ENCODE measurements at places on chromosomes 5 and 9.
A peak's percentile ranks its signal among the peaks of the same experiment; 100 is the strongest.

GRCh38 chr9:14281876-14282275 is 32.1 kb downstream of the NFIB start:
- DNase-seq = no peak

GRCh38 chr5:175116466-175117048 is 327.4 kb downstream of the DRD1 start:
- DNase-seq = no peak

- DNase-seq = no peak
Measured at GRCh38 chr9:134551176-134551575, 90.4 kb upstream of the COL5A1 start.

DNA sequence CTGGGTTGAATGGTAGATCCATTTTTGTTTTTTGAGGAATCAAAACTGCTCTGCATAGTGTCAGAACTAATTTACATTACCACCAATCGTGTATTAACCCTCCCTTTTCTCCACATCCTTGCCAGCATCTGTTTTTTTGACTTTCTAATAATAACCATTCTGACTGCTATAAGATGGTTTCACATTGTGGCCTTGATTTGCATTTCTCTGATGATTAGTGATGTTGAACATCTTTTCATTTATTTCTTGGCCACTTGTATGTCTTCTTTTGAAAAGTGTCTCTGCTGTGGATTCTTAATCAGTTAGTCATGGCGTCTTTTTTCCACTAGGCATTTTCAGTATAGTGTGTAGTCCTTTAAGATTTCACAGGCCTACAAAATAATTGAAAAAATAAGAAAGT is 2144.3 kb upstream of the C9orf72 start:
- no peak for DNase-seq

DNA sequence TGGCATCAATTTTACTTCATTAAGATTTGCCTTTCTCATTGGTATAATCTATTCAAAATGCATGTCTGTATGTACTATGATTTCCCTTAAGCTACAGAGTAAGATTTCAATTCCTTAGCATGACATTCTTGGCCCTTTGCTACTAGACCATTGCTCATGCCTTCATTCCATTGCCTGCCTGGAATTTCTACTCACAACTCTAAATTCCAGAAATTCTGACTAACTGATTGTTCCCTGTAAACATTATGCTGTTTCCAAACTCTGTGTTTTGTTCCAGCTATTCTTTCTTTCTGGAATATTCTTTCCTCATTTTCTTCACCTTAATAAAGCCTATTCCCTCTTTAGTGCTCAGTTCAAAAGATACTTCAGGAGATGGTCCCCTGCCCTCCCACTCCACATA is 568.8 kb upstream of the SEMA6A start:
- peak; percentile 2 for DNase-seq

GRCh38 chr5:172789687-172790495 is 18.9 kb upstream of the DUSP1 start:
- DNase-seq = no peak

DNA sequence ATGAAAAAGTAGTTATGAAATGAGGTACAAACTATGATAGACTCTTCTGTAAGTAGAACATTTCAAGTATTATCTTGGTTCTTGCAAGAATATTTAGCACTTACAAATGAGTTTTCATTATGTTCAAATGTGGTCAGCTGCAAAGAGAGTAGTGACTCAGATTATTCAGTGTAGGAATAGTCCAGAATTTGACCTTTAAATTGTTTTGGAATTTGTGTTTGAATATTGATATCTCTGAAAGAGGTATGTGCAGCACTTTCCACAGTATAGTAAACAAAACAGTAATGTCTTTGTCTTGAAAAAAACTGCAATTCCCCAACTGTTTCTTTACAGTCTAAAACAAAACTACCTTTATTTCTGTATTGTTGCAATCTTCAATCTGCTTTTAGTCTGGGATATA is 56.1 kb downstream of the WDR70 start:
- peak; percentile 12 for DNase-seq

DNA sequence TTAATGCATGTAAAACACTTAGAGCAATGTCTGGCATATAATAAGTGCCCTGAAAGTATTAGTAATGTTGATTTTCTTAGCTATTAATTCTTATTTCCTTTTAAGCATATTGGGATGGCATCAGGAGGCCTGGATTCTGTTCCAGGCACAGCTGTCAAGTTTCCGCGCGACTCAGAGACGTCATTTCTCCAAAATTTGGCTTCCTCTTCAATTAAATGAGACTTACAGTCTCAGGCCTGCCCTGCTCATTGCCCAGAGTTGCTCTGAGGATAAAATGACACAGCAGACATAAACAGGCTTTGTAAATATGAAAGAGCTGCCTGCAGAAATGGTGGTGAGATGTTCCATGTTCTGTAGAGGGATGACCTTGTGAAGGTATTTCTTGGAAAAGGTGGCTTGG is 159.8 kb upstream of the GLRA1 start:
- no peak for DNase-seq

DNA sequence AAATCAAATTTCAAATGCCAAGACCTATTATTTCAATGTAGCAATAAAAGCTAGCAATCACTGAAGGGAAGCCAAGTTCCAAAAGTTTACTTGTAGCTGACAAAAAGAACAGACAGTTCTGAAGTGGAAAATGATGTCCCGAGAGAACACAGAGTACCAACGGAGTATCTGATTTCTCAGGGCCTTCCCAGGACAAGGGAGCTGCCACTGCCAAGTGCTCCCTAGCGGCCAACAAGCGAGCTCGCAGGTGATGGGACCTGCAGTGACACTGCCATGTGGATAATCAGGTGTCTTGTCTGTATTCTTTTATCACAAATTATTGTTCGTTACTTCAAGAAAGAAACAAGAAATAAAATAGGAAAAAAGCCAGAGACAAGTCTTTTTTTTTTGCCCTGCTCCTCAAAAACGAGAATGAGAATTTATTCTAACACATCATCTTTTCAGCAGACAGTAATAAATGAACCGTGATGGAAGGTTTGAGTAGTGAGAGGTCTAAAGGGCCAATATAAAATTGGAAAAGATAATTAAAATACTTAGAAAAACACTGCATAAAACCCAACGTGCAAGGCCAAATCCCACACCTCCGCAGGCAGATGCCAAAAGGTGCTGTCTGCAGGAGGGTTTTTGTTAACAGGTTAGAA is 159.4 kb downstream of the MYO10 start:
- DNase-seq = peak; percentile 44

DNA sequence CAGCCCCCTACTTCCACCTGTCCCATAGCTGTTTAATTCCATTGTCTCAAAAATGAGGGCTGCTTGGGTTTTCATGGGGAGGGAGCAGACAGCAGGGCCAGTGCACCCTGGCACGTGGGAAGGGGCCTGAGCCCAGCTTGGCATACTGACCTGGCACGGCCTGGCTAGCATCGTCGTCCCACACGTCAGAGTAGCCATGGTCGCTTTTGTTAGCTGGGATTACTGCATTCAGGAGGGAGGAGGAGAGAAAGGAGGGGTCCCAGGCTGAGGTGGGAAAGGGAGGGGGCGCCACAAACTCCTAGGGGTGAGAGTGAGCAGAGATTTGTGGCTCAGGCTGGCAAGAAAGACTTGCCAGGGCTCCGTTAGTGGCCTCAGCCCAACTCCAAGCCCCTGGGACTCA is 21.1 kb upstream of the CYSTM1 start:
- DNase-seq = no peak

- DNase-seq = no peak
Measured at GRCh38 chr5:18503797-18504328, 869.6 kb downstream of the TAF11L14 start.

DNA sequence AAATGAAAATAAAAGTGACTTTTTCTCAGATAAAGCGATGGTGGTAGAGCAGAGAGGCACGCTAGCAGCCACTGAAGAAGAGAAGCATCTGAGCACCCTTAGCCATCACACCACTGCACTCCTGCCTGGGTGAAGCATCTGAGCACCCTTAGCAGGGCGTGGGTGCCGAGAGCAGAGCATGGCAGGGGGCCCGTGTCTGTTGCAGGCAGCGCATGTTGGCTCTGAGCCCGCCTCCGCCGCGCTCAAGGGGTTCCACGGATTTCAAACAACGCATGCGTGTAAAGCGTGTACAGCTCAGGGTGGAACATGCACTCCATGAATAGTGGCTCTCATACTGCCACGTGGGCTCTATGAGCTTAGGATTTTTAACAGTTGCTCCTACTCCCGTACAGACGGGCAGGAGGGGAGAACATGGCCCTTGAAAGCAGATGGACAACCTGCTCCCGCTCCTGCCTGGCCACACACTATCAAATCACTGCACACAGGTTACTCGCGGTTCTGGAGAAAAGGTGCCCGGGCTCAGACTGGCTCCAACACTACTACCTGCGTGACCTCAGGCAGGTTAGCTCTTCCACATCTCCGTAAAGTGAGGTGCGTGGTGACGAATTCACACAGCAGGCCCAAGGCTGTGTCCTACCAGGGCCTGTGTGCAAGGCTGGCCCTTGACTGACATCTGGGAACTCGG is 12.1 kb downstream of the LRRC14B start:
- DNase-seq = no peak

- no peak for DNase-seq
Measured at GRCh38 chr9:122546196-122546595, 6.7 kb upstream of the OR1N2 start.

DNA sequence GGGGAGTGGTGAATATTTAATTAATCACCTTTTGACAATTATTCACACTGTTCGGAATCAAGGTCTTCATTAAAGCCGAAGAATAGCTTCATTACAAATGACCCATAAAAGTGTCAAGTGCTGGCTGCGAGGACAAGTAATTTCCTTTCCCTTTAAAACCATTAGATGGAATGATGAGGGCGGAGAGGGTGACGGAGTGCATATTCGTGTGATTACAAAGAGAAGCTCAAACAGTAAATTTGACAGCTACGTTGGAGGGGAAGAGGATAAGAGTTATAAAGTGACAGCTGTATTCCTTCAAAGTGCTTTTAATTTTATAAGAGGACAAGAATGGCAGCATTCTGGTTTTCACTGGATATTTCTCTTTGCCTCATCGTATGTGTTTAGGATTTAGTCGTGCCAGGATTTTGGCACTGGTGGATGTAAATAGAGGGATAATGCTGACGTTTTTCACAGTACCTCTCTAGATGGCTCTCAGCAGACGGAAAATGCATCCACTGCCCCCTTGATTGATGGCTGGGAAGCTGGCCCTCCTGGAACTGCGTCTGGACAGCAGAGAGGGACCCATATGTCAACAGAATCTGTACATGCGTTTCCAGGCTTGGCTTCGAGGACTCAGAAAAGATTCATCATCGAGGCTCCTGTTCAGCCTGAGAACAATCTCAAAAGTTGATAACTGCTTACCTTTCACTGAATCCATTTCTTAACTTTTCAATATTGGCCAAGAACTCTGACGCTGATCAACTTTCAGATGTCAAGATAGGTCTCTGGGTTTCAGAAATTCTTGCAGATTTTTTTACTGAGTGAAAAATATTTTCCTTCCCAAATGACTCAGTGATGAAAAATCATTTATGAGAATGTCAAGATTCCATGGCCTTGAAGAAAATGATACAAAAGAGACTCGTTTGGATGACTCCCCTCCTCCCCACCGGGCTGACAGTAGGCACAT is 50.4 kb upstream of the IRX2 start:
- DNase-seq = no peak

DNA sequence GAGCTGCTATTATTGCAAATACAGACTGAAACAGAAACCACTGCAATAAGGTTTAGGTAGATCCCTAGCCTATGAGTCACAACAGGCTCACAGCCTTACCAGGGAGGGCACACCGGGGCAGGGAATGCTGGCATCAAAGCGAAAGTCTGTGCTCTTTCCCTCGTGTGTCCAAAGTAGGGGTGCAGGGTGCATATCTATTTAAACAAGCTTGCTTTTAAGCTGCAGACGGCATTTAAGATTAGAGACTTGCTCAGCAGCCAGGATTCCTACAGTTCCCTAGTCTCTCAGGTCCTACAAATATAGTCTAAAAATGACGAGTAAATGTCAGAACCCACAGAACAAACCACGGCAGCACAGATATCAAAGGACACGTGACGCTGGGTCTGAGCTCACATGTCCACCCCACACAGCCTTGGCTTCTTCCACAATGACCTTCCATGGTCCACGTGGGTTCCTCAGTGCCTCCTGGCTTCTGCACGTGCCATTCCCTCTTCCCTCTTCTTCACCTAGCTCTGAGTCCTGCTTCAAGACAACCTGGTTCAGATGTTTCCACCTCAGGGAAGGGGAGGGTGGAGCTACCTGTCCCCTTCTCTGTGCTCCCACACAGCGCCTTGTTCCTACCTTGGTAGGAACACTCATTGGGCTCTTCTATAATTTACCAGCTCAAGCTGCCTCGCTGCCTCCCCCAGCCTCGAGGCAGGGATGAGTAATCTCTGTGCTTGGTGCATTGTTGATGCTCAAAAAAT is 193.2 kb downstream of the MAPKAP1 start:
- DNase-seq = peak; percentile 74

GRCh38 chr5:133996683-133997252 is 8.0 kb downstream of the VDAC1 start:
- no peak for DNase-seq

- no peak for DNase-seq
Measured at GRCh38 chr9:135105211-135105745, 17.8 kb downstream of the OLFM1 start.

DNA sequence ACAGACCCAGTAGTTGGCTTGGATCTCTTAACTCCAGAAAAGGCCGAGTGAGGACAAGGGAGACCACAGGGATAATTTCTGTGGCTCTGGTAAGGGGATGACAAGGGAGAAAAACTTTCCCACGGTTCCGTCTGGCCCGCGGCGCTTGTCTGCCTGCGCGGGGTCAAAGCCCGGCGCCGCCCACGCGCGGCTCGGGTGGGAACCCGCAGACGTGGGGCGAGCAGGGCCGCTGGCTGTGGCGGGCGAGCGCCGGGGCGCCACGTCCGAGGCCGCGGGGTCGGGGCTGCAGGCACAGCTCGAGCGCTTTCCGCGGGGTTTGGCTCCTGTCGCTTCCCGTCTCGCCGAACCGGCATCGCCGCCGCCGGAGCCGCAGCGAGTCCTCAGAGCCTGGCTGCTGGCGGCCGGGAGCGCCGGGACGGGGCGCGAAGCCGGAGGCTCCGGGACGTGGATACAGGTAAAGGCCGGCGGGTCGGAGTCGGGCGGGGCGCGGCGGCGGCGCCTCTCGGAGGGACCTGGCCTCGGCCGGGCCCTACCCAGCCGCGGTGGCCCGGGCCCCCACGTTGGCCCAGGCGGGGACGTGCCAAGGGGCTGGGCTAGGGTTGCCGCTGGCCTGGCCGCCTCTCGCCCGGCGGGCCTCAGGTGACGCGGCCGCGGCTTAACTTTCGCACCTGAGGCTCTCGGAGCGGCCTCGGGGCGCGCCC is at the start of gene RNF180:
Gene RNF180, plus strand, starts transcription at position 344 of the 701 bp plus-strand sequence. CDS start 34,965 bp downstream, outside the sequence.
- peak; percentile 35 for DNase-seq

GRCh38 chr9:114430457-114430856 is 42.7 kb upstream of the AKNA start:
- DNase-seq = no peak

- no peak for DNase-seq
Measured at GRCh38 chr9:4182831-4183230, 117.0 kb downstream of the GLIS3 start.

- DNase-seq = no peak
Measured at GRCh38 chr9:21694424-21694823, 108.0 kb upstream of the MTAP start.

DNA sequence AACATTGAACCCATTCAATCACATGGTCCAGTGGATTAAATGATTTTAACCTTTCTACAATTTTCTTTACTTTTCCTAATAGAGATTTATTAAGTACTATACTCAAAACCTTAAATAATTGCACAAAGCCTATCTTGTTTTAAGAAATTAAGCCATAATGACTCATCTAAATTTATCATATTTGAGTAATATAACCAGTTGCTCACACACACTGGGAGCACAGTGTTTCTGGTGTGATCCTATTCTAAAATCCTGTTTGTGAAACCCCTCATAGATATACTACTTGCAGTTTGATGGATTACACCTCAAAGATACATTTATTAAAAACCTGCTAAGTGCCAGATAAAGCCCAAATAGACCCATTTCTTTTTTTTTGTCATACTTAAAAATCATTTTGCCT is 668.3 kb upstream of the CDH18 start:
- peak; percentile 6 for DNase-seq
